ENCODE measurements at places on chromosomes 3 and 15. TPM values are rescaled to one million over a fixed set of nuclear protein-coding genes. Genes with fewer than 3 reads are reported as not detected.
A peak's percentile ranks its signal among the peaks of the same experiment; 100 is the strongest.

- H3K4me1 ChIP-seq, result peaks cover 6% of the 10 kb centered on the region
- H3K27ac ChIP-seq, result no peak overlapping the region
- no peaks in the 10 kb centered on the region for H3K36me3 ChIP-seq
Observed at GRCh38 chr3:100994809-100995208, 1.6 kb upstream of the ABI3BP start.

GRCh38 chr15:62841269-62841628 is 201.3 kb upstream of the TPM1 start:
- DNase-seq, result no peak
- no peak overlapping the region for H3K27ac ChIP-seq
- H3K27me3 ChIP-seq, result no peaks in the 10 kb centered on the region
- peaks cover 4% of the 10 kb centered on the region for H3K4me1 ChIP-seq
- no peaks in the 10 kb centered on the region for H3K36me3 ChIP-seq
- H3K4me3 ChIP-seq, result no peak overlapping the region

- H3K36me3 ChIP-seq, result no peaks in the 10 kb centered on the region
- DNase-seq, result no peak
- H3K4me3 ChIP-seq, result no peak overlapping the region
- no peak overlapping the region for H3K27ac ChIP-seq
- H3K4me1 ChIP-seq, result no peaks in the 10 kb centered on the region
Observed at GRCh38 chr3:124057420-124057819, 65.5 kb upstream of the ROPN1 start.

- H3K4me1 ChIP-seq, result no peaks in the 10 kb centered on the region
- no peak overlapping the region for H3K27ac ChIP-seq
- no peaks in the 10 kb centered on the region for H3K36me3 ChIP-seq
- no peaks in the 10 kb centered on the region for H3K27me3 ChIP-seq
Observed at GRCh38 chr3:61269435-61269834, 18.2 kb upstream of the FHIT start.

GRCh38 chr15:80419546-80419945 is 15.4 kb downstream of the ARNT2 start:
- H3K36me3 ChIP-seq, result no peaks in the 10 kb centered on the region
- no peaks in the 10 kb centered on the region for H3K27me3 ChIP-seq
- no peak for DNase-seq
- no peak overlapping the region for H3K4me3 ChIP-seq
- H3K4me1 ChIP-seq, result no peaks in the 10 kb centered on the region

GRCh38 chr3:125246237-125246636 is 33.7 kb upstream of the SLC12A8 start:
- no peaks in the 10 kb centered on the region for H3K4me1 ChIP-seq
- H3K27ac ChIP-seq, result no peak overlapping the region
- DNase-seq, result no peak

DNA sequence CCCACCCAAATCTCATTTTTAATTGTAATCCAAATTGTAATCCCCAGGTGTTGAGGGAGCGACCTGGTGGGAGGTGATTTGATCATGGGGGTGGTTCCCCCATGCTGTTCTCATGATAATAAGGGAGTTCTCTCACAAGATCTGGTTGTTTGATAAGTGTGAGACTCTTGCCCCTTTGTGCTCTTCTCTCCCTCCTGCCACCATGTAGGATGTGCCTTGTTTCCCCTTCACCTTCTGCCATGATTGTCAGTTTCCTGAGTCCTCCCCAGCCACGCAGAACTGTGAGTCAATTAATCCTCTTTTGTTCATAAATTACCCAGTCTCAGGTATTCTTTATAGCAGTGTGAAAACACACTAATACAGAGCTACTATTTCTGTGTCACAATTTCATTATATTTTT is 88.7 kb downstream of the NCEH1 start:
- H3K4me3 ChIP-seq, result no peak overlapping the region
- no peak overlapping the region for H3K27ac ChIP-seq
- no peak for DNase-seq
- H3K27me3 ChIP-seq, result no peaks in the 10 kb centered on the region
- no peaks in the 10 kb centered on the region for H3K4me1 ChIP-seq

DNA sequence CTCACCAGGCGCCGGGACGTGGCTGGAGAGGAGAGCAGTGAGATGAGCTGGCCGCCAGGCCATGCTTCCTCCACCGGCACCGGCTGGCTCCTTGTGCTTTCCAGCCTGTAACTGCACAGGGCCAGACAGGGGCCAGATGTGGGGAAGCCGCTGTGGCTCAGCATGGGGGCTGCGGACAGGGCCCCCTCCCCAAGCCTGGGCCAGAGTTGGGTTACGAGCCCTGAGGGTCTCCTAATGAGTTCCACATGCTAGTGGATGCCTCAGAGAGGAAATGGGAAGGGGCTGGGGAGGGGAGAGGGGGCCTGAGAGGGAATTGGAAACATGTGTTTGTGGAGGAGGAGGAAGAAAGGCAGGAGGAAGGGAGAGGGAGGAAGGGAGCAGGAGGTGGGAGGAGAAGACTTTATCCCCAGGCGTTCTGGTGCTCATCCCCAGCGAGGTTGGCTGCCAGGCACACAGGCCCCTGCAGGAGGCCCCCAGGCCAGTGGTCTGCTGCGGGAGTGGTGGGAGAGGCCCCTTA is 11.7 kb upstream of the DUSP7 start:
- peaks cover 24% of the 10 kb centered on the region for H3K4me1 ChIP-seq
- H3K27ac ChIP-seq, result peak overlapping the region; percentile 96
- no peak overlapping the region for H3K4me3 ChIP-seq
- H3K27me3 ChIP-seq, result no peaks in the 10 kb centered on the region
- no peaks in the 10 kb centered on the region for H3K36me3 ChIP-seq
- DNase-seq, result peak; percentile 79

DNA sequence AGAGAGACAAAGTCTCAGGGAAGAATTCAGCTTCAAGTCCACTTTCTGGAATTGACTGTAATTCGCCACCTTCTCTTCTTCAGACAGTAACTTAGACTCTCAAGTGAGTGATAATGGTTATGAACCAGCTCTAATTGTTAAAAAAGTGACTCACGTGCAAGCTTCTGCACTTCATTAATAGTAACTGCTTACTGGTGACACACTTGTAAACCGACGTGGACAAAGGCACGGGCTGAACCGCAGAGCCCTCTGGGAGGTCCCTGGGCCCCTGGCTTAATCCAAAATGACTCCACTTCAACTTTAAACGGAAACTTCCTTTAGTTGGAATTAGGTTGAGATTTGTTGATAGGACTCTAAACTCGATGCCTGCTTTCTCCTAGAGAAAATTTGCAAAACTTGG is 17.0 kb downstream of the MUC4 start:
- H3K27ac ChIP-seq, result no peak overlapping the region
- H3K36me3 ChIP-seq, result no peaks in the 10 kb centered on the region
- no peaks in the 10 kb centered on the region for H3K27me3 ChIP-seq
- H3K4me3 ChIP-seq, result no peak overlapping the region
- H3K4me1 ChIP-seq, result no peaks in the 10 kb centered on the region

DNA sequence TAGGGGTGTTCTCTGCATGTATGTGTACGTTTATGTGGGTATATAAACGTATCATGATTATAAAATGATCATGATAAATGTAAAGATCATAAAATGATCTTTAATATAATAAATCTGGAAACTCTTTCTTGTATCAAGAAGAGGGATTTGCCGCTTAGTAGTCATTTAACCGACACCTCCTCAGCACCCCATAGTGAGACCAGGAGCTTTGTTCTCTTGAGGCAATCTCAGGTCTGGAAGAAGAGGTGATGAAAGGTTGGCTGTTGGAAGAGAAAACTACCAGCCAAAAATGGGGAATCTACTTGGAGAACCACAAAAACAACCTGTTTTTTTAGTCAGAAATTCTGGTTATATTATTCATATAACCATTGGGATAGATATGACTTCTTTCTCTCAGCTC is 38.7 kb downstream of the TGFBR2 start:
- no peak overlapping the region for H3K27ac ChIP-seq
- no peaks in the 10 kb centered on the region for H3K36me3 ChIP-seq
- peaks cover 6% of the 10 kb centered on the region for H3K4me1 ChIP-seq
- DNase-seq, result no peak

DNA sequence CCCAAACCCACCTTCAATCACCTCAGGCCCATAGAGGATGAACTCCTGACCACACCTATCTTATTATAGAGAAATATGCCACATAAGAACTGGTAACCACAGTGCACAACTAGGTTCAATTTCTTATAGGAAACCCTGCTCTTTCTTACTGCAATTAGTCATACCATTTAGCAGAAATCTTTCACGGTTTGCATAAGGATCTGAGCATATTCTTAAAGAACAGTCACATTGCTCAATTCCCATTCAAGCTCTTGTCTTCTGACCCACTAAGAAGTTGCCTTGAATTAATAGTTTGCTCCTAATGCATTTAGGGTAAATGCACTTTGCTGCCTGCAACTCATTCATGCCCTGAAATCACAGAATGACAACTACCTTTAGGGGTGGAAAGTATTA is 9.2 kb downstream of the ERC2 start:
- H3K27me3 ChIP-seq, result no peaks in the 10 kb centered on the region
- H3K4me3 ChIP-seq, result no peak overlapping the region
- H3K36me3 ChIP-seq, result no peaks in the 10 kb centered on the region
- H3K4me1 ChIP-seq, result no peaks in the 10 kb centered on the region
- no peak for DNase-seq

ZBTB20 gene
- total RNA-seq, result 20.5 TPM

C3orf18 gene
- total RNA-seq, result 4.7 TPM

CP gene
- total RNA-seq, result 22.3 TPM

CELF6 gene
- total RNA-seq, result 1.1 TPM

IMP3 gene
- 142 TPM for total RNA-seq

RPS17 gene
- total RNA-seq, result 2,046 TPM

ACTL6A gene
- total RNA-seq, result 56.8 TPM

SOX2 gene
- 3.5 TPM for total RNA-seq

ATOSA gene
- 26.0 TPM for total RNA-seq

RTP3 gene
- 0.64 TPM for total RNA-seq

Measured in hepatocyte (in vitro differentiated cells).